ENCODE measurements at places on chromosomes 1 and 21. TPM values are rescaled to one million over a fixed set of nuclear protein-coding genes. Genes with fewer than 3 reads are reported as not detected.

KLF17 gene
- not detected for total RNA-seq

STUM gene
- total RNA-seq = 1.5 TPM

BEST4 gene
- not detected for total RNA-seq

KAZN gene
- total RNA-seq = 1.5 TPM

CLCA2 gene
- total RNA-seq = not detected

ECE1 gene
- total RNA-seq = 24.9 TPM

UBL4B gene
- total RNA-seq = not detected

CELSR2 gene
- 5.7 TPM for total RNA-seq

CYP2J2 gene
- total RNA-seq = 3.5 TPM

KCNE2 gene
- total RNA-seq = 0.42 TPM

LORICRIN gene
- not detected for total RNA-seq

PTAFR gene
- 1.2 TPM for total RNA-seq

BROX gene
- total RNA-seq = 26.2 TPM

LY9 gene
- total RNA-seq = 0.49 TPM

DMRTA2 gene
- not detected for total RNA-seq

CTSE gene
- not detected for total RNA-seq

DNA sequence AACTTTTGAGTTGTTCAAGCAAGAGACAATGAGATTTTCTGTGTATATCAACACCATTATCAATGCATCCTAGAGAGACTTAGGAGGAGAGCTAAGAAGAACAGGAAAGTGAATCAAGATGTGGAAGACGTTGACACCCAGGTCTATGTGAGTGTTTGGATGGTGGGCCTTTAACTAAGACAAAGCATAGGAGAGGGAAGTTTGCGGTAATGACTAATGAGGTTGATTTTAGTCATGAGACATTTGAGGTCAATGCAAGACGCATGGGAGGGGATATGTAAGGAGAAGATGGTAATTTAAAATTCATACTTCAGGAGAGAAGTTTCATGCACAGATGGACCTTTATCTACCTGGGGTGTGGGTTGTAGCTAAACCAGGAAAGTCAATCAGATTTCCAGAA, 269.6 kb downstream of the VAV3 start:
- H3K4me3 ChIP-seq = no peak overlapping the region
- H3K36me3 ChIP-seq = no peaks in the 10 kb centered on the region
- H3K4me1 ChIP-seq = no peaks in the 10 kb centered on the region
- no peak overlapping the region for H3K27ac ChIP-seq
- no peak for DNase-seq

DNA sequence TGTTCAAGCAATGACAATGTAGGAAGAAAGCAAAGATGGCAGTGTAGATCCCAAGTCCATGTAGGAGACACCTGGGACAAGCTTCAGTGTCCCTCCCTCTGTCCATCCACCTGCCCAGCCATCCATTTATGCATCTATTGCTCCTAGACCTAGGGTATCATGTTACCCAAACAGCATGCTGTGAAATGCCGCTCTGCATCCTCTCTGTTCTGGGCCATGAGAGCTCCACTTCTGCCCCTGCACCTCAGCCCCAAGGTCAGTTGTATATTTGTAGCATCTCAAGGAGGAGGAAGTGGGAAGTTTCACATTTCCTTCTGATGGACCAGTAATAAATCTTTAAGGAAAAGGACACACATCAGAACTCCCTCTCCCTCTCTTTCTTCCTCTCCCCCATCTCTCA, 27.9 kb upstream of the TSPEAR start:
- no peaks in the 10 kb centered on the region for H3K36me3 ChIP-seq
- no peak for DNase-seq
- no peak overlapping the region for H3K4me3 ChIP-seq
- H3K27ac ChIP-seq = no peak overlapping the region
- H3K4me1 ChIP-seq = no peaks in the 10 kb centered on the region

DNA sequence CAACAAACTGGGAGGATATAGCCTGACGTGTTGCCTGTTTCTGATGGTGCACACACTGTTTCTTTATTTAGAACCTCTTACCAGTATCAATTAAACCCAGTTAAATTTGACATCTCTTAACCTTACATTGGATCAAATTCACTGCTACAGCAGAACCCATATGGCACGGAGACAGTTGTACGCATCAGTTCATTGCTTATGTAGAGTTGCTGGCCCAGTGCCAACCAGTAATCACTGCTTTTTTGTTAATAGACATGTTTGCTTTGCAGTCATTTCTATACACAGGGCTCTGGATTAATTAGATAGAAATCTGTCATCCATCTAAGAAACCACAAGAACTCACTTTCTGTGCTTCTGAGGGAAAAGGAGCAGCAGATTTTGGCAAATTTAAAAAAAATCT, 154.0 kb downstream of the RWDD3 start:
- H3K27ac ChIP-seq = no peak overlapping the region
- no peaks in the 10 kb centered on the region for H3K4me1 ChIP-seq
- DNase-seq = no peak
- H3K4me3 ChIP-seq = no peak overlapping the region

DNA sequence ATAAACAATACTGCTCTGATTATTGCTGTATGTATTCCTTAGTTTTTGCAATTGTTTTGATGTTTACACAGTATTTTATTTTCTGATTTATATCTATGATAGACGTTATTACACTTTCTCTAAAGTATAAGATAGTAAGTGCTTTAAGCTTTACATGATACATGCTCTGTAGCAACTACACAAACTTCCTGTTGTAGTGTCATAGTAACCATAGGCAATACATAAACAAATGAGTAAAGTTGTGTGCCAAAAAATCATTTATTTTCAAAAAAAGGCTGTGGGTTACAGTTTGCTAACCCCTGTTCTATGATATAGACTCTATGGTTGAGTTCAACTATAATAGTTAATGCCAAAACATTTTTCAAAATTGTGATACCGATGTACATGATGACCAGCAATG, 1156.4 kb downstream of the AMY1C start:
- no peaks in the 10 kb centered on the region for H3K4me1 ChIP-seq
- no peaks in the 10 kb centered on the region for H3K27me3 ChIP-seq
- H3K36me3 ChIP-seq = no peaks in the 10 kb centered on the region
- no peak overlapping the region for H3K4me3 ChIP-seq
- no peak for DNase-seq

- no peak overlapping the region for H3K27ac ChIP-seq
- no peaks in the 10 kb centered on the region for H3K27me3 ChIP-seq
- DNase-seq = no peak
- no peak overlapping the region for H3K4me3 ChIP-seq
These were observed 92.8 kb upstream of the DMRTA2 start for GRCh38 chr1:50516056-50516455.

- no peaks in the 10 kb centered on the region for H3K36me3 ChIP-seq
- peaks cover 13% of the 10 kb centered on the region for H3K27me3 ChIP-seq
- H3K4me1 ChIP-seq = no peaks in the 10 kb centered on the region
- no peak for DNase-seq
These were observed 245.6 kb downstream of the RRAGC start for GRCh38 chr1:38613996-38614395.

DNA sequence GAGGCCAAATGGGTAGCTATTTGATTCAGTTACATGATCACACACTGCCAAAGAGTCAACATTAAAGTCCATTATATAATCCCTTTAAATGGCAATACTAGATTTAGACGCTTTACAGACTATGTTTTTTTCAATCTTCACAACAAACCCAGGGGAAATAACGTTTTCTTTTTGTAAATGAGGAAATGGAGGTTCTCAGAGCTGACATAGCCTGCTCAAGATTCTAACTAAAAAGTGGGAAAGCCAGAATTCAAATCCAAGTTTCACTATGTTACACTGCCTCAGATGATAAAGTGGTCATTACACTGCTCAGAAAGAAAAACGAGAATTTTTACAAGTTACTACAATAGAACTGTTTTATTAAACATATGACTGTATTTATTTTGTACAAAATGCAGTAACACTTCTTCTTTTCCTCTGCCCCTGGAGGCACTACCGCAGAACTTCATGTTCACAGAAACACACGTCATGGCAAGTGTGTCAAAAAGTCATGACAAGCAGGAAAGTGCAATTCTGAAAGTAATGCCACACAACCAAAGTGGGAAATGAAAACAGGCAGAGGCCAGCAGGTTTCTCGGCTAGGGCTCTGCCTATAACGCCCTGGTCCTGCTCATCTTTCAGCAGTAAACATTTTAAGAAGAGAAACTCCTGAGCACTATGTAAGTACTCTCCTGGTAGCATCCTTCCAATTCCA, 19.0 kb downstream of the THEMIS2 start:
- no peaks in the 10 kb centered on the region for H3K27me3 ChIP-seq
- peak overlapping the region; percentile 36 for H3K27ac ChIP-seq
- no peak for DNase-seq
- H3K4me3 ChIP-seq = no peak overlapping the region
- peaks cover 20% of the 10 kb centered on the region for H3K36me3 ChIP-seq

DNA sequence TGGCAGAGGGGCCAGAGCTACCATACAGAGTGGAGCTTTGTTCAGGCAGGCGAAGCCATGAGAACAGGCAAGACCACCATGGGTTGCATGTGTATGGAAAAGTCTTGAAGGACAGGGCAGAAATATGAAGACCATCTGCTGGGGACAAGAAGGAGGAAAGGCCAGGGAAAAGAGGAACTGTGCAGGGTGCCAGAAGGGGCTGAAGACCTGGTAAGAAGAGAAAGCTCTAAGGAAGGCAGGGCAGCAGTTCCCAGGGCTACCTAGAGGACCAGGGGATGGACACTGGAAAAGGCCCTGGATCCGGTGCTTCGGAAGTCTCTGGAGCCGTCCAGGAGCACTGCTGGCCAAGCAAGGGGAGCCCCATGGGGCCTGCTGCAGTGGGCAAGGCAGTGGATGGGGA, 43.4 kb downstream of the PKP1 start:
- no peaks in the 10 kb centered on the region for H3K36me3 ChIP-seq
- DNase-seq = no peak
- no peak overlapping the region for H3K4me3 ChIP-seq
- H3K4me1 ChIP-seq = peaks cover 6% of the 10 kb centered on the region

- no peak overlapping the region for H3K27ac ChIP-seq
- no peak for DNase-seq
- H3K36me3 ChIP-seq = no peaks in the 10 kb centered on the region
- H3K27me3 ChIP-seq = no peaks in the 10 kb centered on the region
- H3K4me3 ChIP-seq = no peak overlapping the region
These were observed 84.6 kb upstream of the DPYD start for GRCh38 chr1:98005326-98006010.
